ENCODE measurements at places on chromosomes 3 and 15.
A peak's percentile ranks its signal among the peaks of the same experiment; 100 is the strongest.

- DNase-seq = no peak
These were observed 199.3 kb upstream of the GOLIM4 start for GRCh38 chr3:168295027-168295426.

DNA sequence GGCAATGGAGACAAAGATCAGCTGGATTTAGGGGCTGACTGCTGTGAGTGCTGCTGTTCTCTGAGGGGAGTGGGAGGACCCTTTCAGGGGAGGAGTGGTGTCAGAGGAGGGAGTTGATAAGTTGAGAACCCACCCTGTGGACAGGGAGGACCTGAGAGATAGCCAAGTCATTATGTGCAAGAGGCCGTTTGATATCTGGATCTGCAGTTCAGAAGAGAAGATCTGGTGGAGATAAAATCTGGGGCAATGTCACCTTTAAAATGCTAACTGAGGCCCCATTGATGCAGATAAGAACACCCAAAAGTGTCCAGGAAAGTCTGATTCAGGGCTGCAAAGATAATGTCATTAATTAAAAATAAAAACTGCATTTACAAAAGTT, 256.1 kb upstream of the HES1 start:
- no peak for DNase-seq

DNA sequence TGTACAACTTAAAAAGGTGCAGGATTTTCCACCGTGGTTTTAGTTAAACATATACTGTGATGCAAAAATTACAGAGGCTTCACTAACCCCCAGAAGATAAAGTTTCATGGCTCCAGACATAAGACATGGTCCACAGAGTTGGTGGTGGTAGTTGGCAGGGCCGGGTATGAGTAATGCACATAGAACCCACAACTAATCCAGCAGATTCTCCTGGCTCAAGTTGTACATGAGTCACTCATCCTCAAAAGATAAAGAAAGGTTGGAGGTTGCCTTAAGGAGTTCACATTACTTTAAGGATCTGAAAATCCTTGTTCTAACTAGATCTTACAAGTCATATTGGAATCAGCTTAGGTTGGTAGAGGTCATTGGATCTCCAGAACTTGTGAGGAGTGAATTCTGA, 98.3 kb upstream of the ZBTB20 start:
- peak; percentile 92 for DNase-seq

DNA sequence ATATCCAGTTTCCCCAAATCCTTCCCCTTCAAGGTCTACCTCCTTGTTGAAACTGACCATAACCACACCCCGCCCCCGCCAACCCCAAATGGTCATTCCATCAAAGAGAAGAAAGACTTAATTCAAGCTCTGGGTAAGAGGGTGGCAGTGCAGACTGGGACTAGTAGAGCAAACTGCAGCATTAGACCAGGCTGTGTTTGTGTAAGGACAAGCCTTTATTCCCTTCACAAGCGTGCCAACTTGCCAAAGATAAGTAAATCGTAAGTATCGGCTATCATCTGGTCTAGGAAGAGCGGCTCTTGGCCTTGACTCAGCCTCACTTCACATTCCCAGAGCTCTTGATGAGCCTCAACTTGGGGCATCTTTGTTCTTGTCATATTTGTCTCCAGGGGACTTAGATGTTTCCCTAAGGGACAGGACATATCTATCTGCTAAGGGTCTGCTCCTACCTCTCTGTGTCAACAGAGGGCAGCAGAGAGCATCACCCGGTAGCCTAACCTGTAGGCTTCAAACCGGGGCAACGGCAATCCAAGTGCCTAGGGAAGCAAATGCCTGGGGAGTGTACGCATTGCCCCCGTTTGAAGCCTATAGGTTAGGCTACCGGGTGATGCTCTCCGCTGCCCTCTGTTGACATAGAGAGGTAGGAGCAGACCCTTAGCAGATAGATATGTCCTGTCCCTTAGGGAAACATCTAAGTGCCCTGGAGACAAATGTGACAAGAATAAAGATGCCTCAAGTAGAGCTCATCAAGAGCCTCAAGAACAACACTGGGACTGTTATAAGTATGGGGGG, 8.9 kb upstream of the MAP3K13 start:
- DNase-seq = peak; percentile 72

- DNase-seq = peak; percentile 11
These were observed 84.1 kb downstream of the WNT5A start for GRCh38 chr3:55402886-55403609.

- no peak for DNase-seq
These were observed 4.7 kb downstream of the SELENOS start for GRCh38 chr15:101272584-101272983.

DNA sequence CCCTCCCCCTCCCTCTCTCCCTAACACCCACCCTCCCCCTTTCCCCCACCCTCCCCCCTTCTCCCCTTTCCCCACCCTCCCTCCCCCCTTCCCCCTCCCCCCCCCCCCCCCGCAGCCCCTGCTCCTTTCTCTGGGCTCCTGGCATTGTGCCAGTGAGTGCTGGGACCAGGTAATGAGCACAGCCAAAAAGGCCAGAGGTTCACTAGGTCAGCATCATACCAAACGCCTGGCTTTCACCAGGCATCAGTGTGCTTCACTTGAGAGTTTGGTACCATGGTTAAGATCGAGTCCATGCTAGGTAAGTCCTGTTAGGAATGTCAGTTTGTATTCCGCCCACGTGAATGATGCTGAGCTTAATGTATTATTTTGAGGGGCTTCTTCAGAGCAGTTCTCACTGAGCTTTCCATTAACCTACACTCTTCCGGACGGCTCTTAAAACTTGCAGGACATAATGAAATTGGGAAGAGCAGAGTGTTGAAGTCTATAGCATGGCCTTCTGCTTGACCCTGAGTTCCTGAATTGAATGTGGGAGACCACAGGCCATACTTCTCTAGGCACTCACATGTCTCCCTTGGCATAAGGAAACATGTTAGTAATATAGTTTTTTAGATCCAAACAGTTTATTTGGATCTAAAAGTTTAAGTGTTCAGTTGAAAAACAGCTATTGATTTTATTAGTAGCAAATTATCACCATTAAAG, 45.6 kb downstream of the SENP2 start:
- no peak for DNase-seq

DNA sequence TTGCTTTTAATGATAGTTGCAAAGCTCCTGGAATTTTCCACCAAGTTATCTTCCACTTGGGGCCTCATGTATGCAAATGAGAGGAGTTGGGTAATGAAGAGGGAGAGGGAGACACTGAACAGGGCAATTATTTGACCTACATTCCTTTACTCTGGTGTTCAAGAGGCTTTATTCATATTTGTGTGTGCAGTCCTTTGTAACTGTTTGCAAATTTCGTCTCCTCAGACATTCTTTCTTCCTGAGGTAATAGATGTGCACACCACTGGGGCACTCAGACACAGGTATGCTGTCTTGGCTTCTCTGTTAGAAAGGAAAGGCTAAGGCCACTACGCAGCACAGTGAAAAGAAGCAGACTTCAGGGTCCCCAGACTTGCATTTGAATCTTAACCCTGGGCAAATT, 189.7 kb upstream of the IL12A start:
- DNase-seq = peak; percentile 72

GRCh38 chr15:38899300-38899699, 334.7 kb upstream of the RASGRP1 start:
- peak; percentile 50 for DNase-seq

GRCh38 chr3:152322756-152323155, 54.0 kb downstream of the MBNL1 start:
- DNase-seq = peak; percentile 43

DNA sequence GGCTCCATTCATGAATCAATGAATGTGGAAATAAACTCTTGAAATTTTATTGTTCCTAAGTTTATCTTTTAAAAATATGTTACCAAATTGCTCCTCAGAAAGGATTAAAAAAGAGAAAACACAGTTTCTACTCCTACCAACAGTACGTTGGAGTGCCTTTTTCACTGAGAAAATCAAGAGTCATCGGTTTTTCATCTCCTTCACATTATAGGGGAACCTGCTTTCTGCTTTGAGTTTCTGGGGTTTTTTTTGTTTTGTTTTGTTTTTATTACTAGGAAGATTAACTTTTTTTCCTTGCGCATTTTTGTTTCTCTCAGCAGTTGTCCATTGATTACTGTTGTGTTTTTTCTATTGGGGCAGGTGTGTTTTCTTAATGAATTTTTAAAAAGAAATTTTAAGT, 3.5 kb downstream of the ARL13B start:
- DNase-seq = no peak

- no peak for DNase-seq
These were observed 4.1 kb downstream of the YEATS2 start for GRCh38 chr3:183701744-183702143.

DNA sequence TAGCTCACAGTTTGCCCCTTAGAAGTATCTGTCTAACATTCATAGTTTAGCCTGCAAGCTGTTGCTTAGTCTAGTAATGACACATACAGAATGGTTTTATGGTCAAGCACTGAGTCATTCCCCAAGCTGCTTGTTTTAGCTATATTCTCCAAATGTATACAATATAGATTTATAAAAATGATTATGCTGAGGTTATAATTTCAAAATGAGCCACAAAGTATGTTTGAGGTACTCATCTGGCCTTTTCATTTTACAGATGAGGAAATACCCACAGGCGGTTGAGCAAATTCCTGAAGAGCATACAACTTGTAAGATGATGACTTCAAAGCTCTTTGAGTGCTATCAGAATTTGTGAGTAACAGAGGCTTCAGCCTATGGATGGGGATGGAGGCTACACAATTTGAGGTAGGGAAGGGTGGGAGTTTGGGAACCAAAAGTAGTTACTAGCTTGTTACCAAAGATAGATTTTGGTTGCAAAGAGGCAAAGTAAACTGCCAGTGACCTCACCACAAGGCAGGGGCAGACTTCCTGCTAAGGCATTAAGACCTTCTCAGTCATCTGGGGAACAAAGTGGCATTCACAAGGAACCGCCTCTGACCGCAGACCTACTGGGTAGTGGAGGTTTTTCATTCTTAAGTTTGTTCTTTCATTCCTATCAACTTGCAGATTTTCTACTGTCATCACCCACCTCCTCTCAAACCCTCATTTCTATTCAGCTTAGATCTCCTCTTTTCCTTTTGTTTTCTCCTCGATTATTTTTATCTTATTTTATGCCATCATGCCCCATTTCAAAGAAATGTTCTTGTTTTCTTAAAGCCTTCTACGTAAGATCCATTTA, 257.2 kb upstream of the NECTIN3 start:
- DNase-seq = peak; percentile 98

GRCh38 chr3:115211810-115212492, 64.9 kb upstream of the ZBTB20 start:
- DNase-seq = no peak

GRCh38 chr3:98567666-98568270, 25.6 kb downstream of the CPOX start:
- DNase-seq = no peak

DNA sequence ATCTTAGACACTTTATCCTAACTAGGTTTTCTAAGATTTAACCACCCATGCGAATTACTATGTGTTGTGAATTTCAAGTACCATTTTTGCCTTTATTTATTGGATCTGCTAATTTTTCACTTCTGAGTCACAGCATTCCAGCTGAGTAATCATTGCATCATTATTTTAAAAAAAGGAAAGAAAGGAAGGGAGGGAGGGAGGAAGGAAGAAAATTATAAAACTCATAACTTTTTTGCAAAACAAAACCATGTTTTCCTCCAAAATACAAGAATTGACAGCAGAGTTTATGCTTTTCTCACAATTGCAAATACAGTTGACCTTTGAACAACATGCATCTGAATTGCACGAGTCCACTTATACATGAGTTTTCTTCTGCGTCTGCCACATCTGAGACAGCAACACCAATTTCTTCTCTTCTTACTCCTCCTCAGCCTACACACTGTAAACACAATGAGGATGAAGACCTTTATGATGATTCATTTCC, 651.4 kb upstream of the NECTIN3 start:
- peak; percentile 91 for DNase-seq

DNA sequence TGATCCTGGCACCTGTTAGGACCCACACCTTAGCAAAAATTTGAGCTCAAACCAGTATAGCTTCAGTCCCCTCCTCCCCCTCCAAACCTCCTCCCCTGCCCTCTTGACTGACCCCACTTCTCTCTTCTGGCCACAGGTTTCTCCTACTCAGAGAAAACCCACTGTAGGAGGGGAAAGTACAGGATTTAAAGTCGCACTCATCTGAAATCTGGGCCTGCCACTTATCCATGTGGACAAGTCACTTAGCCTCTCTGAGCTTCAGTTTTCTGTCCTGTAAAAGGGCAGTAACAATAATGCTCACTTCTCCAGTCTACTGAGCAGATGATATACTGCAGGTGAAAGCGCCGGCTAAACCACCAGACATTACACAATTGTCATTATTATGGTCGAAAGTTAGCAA, 142.7 kb downstream of the MEGF11 start:
- DNase-seq = no peak

GRCh38 chr15:78110096-78110495, 17.7 kb downstream of the SH2D7 start:
- no peak for DNase-seq
